ENCODE measurements at places on chromosomes 3 and 15. TPM values are rescaled to one million over a fixed set of nuclear protein-coding genes. Genes with fewer than 3 reads are reported as not detected.

DNA sequence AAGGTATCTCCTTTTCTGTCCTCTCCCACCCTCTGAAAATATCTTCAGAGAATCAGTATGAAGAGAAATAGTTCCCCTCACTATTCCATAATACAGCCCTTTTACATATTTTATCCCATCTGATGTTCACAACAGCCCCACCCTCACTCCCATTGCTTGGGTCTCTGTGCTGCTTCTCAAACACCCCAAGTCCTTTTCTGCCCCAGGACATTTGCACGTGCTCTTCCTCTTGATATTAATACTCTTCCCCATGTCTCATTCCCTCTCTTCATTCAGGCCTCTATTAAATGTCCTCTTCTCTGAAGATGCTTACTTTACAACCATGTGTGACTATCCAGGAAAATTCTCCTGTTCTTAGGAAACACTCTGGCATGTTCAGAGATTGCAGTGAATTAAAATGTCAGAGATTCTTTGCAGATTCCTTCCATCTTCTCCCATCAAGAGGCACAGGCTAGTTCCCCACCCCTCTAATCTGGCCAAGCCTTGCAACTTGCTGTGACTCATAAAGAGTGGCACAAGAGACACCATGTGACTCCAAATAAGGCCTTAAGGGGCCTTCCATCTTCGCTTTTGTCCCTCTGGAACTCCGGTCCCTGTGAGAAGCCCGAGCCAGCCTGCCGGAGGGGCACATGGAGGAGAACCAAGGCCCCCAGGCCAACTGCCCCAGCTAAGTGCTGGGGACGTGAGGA, 128.5 kb downstream of the CHSY1 start:
- no peak for DNase-seq

DNA sequence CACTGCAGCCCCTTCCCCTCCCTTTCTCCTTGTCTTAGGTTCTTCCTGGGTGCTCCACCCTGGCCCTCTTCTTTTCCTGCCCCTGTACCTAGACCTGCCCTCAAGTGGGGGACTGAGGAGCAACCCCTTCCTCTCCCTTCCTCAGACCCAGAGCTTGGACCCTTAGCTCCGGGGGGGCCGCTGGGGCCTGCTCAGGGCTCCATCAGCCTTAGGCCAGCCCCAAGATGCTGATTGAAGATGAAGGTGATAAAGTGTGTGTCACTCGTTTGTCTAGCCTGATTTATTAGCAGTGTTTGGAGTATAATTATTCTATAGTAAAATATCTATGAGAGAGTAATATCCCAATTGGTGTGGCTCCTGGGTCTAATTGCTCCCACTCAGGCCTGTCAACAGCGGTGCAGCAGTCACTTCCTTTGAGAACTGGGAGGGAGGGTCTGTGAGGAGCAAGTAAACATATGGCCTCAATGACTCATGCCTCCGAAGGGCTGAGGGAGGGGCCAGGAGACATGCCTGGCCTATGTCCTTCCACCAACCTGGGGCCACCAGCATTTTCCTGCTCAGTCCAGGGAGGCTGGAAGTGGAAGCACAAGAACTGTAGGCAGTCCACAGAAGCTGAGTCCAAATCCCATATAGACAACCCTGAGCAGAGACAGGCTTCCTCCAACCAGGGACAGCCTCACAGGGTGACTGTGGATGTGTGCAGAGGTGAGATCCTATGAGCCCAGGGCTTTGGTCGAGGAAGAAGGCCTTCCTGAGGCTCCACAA, 123.2 kb downstream of the DNAJB8 start:
- peak; percentile 40 for DNase-seq

DNA sequence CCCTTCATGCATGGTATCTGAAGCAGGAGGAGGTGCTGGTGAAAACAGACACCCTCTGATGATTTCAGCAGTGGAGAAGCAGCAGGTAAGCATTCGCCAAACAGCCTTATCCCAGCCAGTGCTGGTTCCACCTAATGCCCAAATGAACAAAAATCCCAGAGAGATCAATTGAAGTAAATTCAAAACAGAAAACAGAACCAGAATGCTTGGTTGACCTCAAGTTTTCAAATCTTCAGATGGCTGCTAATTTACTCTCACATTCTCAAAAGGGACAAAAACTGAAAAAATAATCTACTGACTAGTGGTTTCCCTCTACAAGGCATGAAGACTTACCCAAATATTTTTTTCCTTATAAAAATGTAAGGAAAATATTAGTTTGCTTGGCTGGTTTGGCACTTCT, 87.0 kb upstream of the MYO5C start:
- no peak for DNase-seq

Gene AADACL2
- not detected for total RNA-seq

DNA sequence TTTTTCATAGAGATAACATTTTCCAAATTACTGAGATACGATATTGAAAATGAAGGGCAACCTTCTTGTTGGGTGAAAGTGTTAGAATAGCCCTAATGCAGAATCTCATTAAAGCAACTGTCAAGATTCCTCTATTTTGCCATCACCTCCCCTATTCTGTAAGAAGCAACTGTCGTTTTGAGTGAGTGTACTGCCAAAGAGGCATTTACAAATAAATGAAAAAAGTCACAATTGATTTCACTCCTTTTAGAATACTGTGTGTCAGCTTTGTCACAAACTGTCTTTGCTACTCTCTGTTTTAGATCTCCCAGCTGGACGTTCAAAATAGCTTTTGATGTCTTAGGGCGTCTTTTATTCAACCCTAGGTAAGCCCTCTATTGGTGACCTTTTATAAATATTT, 322.8 kb upstream of the NAALADL2 start:
- no peak for DNase-seq

GRCh38 chr15:41125063-41125669, 9.1 kb upstream of the INO80 start:
- DNase-seq: no peak

- DNase-seq: no peak
Observed at GRCh38 chr15:43237842-43238470, 17.1 kb upstream of the EPB42 start.

GRCh38 chr15:89293012-89293411, 41.6 kb downstream of the POLG start:
- DNase-seq: no peak

Gene TMEM108
- total RNA-seq: 0.95 TPM

DNA sequence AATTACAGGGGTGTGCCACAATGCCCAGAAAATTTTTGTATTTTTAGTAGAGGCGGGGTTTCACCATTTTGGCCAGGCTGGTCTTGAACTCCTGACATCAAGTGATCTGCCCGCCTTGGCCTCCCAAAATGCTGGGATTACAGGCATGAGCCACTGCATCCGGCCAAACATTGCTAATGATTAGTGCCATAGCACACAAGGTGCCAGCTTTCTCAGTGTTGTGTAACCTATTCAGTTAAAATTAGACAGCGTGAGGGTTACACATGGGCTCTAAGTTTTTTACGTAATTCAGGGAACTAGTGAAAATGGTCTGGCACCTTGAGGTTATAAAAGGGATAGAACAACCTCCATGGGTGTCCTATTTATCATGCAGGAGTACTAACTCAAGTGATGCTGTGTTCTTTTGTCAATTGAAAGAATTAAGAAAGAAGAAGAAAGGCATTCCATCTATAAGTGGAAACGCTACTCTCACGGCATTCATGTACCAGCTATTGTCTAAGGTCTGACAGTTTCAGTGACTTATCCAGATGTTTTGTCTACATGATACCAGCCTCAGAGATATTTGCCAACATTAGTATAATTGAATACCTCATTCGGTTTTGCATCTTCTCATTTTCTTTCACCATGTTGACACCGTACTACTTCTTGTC, 84.7 kb downstream of the EOMES start:
- DNase-seq: no peak

GRCh38 chr3:97871801-97872524, 50.2 kb downstream of the CRYBG3 start:
- no peak for DNase-seq

- DNase-seq: no peak
Observed at GRCh38 chr3:28646435-28646834, 297.8 kb upstream of the AZI2 start.

DNA sequence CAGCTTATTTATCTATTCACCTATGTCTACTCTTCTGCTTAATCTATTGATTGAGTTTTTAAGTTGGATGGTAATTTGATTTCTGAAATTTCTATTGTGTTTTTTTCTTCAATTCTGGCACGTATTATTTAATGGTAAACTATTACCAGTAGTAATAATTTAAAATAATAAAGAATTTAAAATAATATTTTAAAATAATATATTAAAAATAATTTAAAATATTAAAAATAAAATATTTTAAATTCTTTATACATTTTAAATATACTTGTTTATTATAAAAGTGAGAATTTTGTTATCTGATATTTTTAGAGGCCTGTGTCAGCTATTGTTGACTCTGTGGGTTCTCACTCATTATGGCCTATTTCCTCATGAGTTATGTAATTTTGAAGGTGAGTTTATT, 100.7 kb upstream of the SPATA16 start:
- DNase-seq: no peak

Gene EEF1AKMT4
- total RNA-seq: 2.0 TPM

DNA sequence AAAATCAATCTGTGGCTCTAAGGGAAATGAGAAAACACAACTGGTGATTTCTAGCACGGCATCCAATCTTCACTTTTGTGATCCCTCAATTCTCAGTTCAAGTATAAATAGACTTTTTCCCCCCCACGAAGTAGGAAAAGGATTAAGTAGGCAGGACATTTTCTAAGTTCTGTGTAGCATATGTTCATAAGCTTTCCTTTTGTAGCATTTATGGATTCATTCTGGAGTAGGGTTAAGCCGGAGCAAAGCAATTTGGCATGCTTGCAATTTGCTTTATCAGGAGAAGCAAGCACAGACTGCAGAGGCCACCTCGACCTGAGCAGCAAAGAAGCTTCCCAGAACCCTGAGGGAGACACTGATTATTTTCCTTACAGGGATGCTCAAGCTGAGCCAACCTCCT, 66.3 kb downstream of the FHIT start:
- DNase-seq: no peak

GRCh38 chr3:137992592-137992991, 17.4 kb upstream of the CLDN18 start:
- no peak for DNase-seq

Gene TTC21A
- 7.1 TPM for total RNA-seq

- DNase-seq: no peak
Observed at GRCh38 chr3:37625690-37626360, 235.9 kb upstream of the CTDSPL start.

Gene TUSC7
- not detected for total RNA-seq

Gene FANCD2OS
- not detected for total RNA-seq

DNA sequence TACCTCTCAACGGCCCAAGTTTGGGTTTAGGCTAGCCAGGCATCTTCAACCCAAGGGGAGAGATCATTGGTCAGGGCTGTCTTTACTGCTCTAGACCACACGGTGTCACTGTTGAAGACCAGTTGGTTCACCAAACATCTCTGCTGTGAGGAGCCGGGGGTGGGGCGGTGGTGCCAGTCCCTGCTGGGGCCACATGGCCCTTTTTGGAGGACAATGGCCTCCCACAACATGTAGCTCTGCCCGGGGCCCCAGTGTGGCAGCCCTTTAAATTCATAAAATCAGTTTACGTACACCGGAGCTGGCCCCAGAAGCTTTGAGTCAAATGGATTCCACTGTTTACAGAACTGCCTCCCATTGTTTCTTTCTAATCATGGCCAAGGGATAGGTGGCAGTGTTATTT, 19.1 kb upstream of the TM4SF18 start:
- DNase-seq: peak; percentile 62

- peak; percentile 59 for DNase-seq
Observed at GRCh38 chr15:67833710-67834511, 5.9 kb downstream of the RNU6-1 start.

DNA sequence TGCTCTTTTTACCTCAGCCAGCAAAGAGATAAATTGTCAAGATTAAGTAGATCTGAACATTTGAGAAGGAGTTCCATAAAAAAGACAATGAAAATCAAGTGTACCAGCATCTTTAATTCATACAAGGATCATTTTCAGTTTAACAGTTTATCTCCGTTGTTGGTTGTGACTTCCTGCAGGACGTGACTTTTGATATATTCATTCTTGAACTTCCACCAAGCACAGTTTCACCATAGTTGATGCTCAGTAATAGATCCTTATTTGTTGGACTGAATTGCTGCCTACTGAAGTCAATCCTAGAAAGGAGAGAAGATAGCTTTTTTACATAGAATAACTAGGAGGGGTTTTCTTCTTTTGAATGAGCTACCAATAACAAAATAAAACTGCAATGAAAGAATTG, 408.2 kb downstream of the LPP start:
- no peak for DNase-seq

DNA sequence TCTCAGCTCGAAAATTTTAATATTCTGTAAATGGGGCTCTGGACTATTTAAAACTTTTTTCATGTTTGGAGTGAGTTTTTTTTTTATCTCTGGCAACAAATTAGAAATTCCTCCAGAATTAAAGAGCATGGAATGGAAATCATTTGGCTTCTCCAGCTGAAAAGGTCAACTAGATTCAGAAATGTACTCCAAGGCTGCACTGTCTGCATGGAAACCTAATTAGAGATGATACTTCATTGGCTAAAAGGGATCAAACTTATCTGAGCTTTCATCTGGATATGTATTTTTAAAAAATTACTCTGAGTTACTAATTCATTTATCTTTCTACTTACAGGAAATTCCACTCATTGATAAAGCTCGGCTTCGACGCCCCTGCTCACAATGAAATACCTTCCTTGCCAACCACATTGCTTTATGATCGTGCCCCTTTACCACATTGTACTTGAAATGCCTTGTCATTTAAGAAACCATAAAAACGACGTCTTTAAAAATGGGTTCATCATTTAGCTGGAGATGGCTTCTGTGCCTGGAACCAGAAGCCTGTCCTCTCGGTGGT, 285.5 kb upstream of the ICE2 start:
- DNase-seq: no peak

DNA sequence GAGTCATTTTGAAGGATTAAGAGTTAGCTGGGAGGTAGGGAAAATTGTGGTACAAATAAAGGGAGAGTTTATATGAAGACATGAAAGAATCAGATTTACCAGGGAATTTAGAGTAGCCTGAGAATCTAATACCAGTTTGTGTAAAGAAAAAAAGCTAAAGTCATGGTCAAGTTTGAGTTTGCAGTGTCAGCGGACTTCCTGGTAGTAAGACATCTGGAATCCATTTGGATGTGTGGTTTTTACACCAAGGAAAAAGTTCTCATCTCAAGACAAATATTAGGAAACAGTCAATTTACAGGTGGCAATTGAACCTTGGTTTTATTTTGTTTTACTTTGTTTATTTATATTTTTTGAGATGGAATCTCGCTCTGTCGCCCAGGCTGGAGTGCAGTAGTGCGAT, 1.5 kb upstream of the P2RY12 start:
- DNase-seq: no peak

Gene KNL1
- not detected for total RNA-seq

Gene DENND4A
- total RNA-seq: 46.1 TPM

Gene HSPBAP1
- 13.8 TPM for total RNA-seq

Data from sigmoid colon (tissue), 7 donors.